ENCODE measurements at places on chromosomes 4 and X. TPM values are rescaled to one million over a fixed set of nuclear protein-coding genes. Genes with fewer than 3 reads are reported as not detected.

DNA sequence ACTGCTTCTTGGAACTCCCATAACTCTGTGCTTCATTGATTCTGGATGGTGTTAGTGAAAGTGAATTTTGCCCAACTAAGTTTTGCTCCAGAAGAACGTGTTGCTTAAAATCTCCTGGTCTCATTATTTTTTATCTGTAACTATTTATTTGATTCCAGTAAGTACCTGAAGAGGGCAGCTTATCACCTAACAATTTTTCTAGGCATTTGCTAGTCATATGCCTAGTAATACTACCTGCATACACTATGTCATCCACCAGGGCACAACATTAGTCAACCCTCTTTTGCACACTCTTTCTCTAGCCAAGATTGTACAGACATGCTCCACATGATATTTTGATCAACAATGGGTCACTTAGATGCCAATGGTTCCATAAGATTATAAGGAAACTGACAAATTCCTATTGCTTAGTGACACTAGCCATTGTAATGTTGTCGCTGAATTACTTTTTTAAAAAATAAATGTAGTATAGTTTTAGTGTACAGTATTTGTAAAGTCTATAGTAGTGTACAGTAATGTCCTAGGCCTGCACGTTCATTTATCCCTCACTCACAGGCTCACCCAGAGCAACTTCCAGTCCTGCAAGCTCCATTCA is 499.9 kb upstream of the AADAT start:
- no peak for DNase-seq
- H3K4me3 ChIP-seq, result no peak overlapping the region
- no peaks in the 10 kb centered on the region for H3K36me3 ChIP-seq
- no peak overlapping the region for H3K27ac ChIP-seq
- H3K4me1 ChIP-seq, result no peaks in the 10 kb centered on the region
- H3K27me3 ChIP-seq, result no peaks in the 10 kb centered on the region

Gene FHL1
- 0.65 TPM for total RNA-seq

- DNase-seq, result peak; percentile 35
- peaks cover 37% of the 10 kb centered on the region for H3K4me1 ChIP-seq
- H3K4me3 ChIP-seq, result no peak overlapping the region
- H3K27ac ChIP-seq, result peak overlapping the region; percentile 53
- no peaks in the 10 kb centered on the region for H3K36me3 ChIP-seq
These were observed 41.6 kb downstream of the ARHGAP10 start for GRCh38 chr4:147773261-147774184.

Gene FGFBP2
- total RNA-seq, result not detected

Gene TGIF2LX
- total RNA-seq, result not detected

Gene MAGEC3
- not detected for total RNA-seq

DNA sequence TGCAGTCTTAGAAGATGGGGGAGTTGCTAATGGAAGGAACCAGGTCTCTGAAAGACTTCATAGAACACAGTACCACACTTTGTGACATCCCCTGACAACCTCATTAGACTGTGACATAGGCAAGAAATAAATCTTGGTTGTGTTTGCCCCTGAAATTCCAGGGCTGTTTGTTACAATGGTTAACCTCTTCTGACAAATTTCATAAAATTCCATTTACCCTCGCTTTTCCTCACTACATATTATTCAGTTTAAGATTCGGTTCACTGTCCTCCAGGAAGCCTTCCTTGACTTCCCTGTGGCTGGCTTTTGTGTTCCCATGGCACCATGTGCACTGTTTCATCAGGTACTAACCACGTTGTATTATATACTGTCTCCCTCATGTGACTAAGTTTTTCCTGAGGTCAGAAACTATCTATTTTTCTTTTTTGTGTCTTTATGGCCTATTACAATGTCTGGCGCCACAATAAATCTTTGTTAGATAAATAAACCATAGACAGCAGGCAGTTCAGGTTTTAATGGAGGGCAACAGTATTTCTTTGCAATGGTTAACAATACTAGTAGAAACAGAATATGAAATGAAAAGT is 54.2 kb downstream of the ATXN3L start:
- H3K36me3 ChIP-seq, result no peaks in the 10 kb centered on the region
- DNase-seq, result no peak
- peaks cover 10% of the 10 kb centered on the region for H3K4me1 ChIP-seq
- H3K27me3 ChIP-seq, result no peaks in the 10 kb centered on the region

DNA sequence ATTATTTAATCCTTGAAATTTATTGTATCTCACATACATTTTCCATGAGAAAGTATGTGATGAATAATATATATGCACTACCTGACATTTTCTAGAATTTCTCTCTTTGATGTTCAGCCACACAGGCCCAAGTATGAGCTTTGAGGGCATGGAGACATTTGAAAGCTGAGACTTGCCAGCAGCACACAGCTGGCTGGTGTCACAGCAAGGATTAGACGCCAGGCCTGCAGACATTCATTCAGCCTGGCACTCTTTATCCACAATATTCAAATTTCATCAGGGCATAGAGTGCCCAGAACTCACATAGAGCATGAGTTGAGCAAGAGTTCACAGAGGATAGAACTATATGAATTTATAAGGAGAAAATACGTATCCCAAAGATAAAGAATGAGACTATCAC is 74.0 kb downstream of the GRIA2 start:
- H3K27ac ChIP-seq, result no peak overlapping the region
- no peak overlapping the region for H3K4me3 ChIP-seq
- no peaks in the 10 kb centered on the region for H3K4me1 ChIP-seq
- no peaks in the 10 kb centered on the region for H3K36me3 ChIP-seq
- H3K27me3 ChIP-seq, result no peaks in the 10 kb centered on the region

DNA sequence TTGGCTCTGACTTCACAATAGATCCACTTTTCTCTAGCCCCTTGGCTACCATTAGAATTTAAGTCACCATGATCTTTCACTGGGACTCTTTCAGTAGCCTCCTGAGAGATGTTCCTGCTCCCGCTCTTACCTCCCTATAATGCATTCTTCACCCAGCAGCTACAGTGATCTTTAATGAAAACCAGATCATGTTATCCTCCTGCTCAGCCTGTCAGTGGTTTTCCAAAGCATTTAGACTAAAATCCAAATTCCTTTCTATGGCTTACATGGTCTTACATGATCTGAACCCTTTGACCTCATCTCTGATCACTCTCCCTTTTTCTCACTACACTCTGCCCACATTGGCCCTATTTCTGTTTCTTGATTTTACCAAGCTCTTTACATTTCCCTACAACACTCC is 18.3 kb upstream of the RPS6KA3 start:
- no peaks in the 10 kb centered on the region for H3K36me3 ChIP-seq
- no peak overlapping the region for H3K4me3 ChIP-seq
- no peaks in the 10 kb centered on the region for H3K27me3 ChIP-seq
- no peaks in the 10 kb centered on the region for H3K4me1 ChIP-seq
- no peak overlapping the region for H3K27ac ChIP-seq

DNA sequence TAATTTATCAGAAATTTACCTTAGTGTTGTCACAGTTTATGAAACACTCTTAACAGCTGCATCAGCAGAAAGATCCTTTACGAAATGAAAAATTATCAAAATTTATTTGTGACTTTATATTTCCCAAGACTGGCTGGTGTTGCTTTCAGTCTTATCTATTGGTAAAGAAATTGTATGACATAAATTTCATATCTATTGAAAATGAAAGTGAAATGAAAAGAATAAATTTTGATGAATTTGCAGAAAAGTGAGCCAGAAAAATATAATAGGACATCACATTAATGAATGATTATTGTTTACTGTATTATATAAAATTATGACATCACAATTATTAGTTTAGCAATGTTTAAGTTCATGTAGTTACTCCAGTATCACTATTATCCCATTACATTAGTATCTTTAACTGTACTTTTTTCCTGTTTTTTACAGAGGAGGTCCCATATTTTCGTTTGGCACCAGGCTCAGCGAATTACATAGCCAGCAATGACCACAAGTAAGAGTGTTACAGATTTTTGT is 13.2 kb upstream of the TMEM165 start:
- H3K4me1 ChIP-seq, result peaks cover 30% of the 10 kb centered on the region
- H3K4me3 ChIP-seq, result no peak overlapping the region
- H3K27me3 ChIP-seq, result no peaks in the 10 kb centered on the region
- DNase-seq, result no peak
- H3K36me3 ChIP-seq, result no peaks in the 10 kb centered on the region

Gene WAS
- total RNA-seq, result 0.22 TPM

DNA sequence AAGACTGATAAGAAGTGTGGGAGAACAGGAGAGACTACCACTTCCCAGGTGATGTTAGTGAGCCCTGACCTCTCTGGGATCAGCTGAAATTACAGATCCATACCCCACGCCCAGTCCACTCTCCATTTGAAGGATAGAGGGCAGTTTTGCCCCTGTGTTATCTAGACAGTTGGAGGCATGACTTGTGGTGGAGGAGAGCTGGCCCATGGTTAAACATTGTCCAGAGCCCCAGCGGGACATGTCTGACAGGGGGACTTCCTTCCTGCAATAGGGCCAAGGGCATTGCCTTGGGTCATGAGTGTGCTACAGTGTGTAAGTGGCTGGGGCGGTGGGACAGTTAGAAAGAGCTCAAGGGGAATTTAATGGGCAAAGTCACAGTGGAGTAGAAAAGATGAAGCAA is 181.1 kb downstream of the MID1IP1 start:
- no peak overlapping the region for H3K4me3 ChIP-seq
- H3K27me3 ChIP-seq, result no peaks in the 10 kb centered on the region
- H3K4me1 ChIP-seq, result no peaks in the 10 kb centered on the region
- H3K36me3 ChIP-seq, result no peaks in the 10 kb centered on the region
- no peak overlapping the region for H3K27ac ChIP-seq

Gene RADX
- 0.20 TPM for total RNA-seq
